ENCODE measurements at places on chromosomes 7 and 10.

DNA sequence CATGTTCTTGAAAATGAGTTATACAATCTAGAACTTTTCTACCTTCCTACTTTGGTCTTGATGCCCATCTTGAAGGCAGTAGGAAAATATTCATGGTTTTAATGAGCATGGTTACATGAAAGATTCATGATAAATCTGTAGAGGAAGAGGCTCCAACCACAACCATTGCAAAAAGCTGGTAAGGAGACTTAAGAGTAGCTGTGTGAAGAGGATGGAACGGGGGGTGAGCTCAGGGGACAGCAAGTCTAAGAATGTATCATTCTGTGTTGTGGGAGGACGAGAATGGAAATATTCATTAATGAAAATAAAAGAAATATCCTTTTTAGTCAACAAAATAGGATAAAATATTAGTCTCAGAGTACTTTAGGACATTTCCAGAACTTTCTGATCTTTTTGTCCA, 81.1 kb downstream of the BMPER start:
- no peak for DNase-seq

DNA sequence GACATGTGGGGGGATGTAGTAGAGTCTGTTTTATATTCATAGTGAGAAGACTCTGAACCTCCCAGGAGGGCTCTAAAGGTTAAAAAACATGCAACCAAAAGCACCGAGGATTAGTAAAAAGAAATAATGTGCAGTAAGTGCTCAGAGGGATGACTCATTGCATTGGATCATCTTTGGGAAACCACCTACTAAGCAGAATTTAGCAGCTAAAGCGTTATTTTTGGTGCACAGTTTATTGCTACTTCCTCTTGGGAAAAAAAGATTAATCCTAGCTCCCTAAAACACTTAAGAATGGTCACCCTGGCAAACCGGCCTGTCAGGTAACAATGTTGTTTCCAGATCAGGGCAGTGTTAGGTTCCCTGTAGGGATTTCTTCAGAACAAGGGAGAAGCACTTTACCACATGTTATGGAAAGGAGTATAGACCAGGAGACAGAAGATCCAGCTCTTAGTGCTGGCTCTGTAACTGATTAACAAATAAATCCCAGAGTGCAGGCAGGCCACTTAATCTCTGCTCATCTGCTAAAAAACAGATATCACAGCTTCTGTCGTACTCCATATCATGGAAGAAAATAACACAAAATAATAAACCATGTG, 44.8 kb upstream of the FAM133B start:
- DNase-seq = no peak

DNA sequence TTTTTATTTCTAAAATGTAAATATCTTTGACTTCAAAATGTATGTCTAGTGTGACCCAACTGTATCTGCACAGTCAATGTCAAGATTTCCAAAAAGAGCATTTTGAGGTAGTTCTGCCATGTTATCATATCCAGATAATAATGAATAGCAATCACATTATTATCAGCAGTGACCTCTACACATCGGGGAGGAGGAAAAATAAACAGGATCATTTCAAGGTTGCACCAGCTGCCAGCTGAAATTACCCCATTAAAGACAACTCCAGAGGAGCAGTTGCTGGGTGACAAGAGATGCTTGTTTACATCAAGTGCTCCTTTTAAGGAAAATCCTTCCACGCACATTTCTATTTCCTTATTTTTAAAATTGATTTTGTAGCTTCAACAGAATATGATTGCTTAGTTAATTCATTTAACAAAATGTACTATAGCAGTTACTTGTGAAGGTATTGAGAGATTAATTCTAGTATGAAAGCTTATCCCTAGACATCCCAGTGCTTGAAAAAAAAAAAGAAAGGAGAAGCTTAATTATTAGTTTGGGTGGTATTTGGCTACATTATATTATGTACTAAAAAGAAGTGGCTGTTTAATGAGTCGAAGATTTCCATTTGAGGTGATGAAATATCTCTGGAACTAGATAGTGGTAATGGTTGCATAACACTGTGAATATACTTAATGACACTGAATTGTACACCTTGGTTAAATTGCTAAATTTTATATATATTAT, 19.3 kb upstream of the SLC35G1 start:
- DNase-seq = no peak

GRCh38 chr7:11713352-11713751, 118.6 kb downstream of the THSD7A start:
- no peak for DNase-seq

- no peak for DNase-seq
Measured at GRCh38 chr10:105185161-105185560, 544.1 kb downstream of the SORCS3 start.

DNA sequence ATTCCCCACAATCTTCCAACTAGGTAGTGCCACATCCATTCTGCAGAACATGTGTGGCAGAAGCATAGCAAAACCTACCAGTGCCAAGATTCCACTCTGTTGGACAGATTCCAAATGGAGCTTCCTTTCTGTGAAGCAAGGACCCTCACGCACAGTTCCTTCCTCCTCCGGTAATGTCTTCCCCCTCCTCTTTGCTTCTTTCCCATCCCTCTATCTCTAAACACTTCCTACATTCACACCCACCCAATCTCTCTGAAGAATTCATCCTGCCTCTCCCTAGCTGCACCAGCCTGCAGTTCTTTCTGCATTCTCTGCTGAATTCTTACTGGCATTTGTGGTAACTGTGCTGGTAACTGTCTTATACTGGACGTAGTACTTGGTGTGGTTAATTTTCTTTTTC, 124.9 kb downstream of the RNLS start:
- no peak for DNase-seq

- no peak for DNase-seq
Measured at GRCh38 chr10:118253397-118253796, 88.7 kb downstream of the FAM204A start.

- DNase-seq = no peak
Measured at GRCh38 chr7:115634633-115635032, 395.9 kb downstream of the TFEC start.

- no peak for DNase-seq
Measured at GRCh38 chr7:137325927-137326326, 17.6 kb downstream of the PTN start.
